Renal cortical epithelial cell (primary cell): ENCODE measurements at places on chromosomes 2 and 18. TPM values are rescaled to one million over a fixed set of nuclear protein-coding genes. Genes with fewer than 3 reads are reported as not detected.

- peak; percentile 94 for DNase-seq
Measured at GRCh38 chr2:122390406-122390805, 635.0 kb downstream of the TSN start.

GRCh38 chr18:40935423-40935822, 1019.6 kb upstream of the PIK3C3 start:
- DNase-seq = peak; percentile 19

DNA sequence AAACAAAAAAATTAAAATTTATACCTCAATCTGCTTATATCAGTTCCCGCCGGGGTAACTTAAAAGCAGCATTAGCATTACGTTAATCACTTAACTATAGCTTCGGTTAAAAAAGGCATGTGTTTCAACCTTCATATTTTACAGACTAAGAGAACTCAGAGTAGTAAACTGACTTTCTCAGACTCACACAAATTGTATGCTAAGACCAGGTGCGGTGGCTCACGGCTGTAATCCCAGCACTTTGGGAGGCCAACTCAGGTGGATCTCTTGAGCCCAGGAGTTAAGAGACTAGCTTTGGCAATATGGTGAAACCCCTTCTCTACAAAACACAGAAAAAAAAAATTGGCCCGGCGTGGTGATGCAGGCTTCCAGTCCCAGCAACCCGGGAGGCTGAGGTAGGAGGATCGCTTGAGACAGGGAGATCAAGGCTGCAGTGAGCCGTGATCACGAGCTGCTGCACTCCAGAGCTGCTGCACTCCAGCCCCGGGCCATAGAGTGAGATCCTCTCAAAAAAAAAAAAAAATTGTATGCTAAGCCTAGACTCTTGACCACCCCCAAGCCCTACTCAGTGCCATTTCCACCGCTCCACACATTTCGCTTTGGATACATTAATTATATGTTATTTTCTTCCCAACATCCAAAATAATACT, 2.4 kb downstream of the HNRNPLL start:
- DNase-seq = no peak

Gene SMYD1
- not detected in 2 replicates for total RNA-seq

GRCh38 chr2:190759749-190760213, 110.9 kb downstream of the NAB1 start:
- DNase-seq = peak; percentile 97

DNA sequence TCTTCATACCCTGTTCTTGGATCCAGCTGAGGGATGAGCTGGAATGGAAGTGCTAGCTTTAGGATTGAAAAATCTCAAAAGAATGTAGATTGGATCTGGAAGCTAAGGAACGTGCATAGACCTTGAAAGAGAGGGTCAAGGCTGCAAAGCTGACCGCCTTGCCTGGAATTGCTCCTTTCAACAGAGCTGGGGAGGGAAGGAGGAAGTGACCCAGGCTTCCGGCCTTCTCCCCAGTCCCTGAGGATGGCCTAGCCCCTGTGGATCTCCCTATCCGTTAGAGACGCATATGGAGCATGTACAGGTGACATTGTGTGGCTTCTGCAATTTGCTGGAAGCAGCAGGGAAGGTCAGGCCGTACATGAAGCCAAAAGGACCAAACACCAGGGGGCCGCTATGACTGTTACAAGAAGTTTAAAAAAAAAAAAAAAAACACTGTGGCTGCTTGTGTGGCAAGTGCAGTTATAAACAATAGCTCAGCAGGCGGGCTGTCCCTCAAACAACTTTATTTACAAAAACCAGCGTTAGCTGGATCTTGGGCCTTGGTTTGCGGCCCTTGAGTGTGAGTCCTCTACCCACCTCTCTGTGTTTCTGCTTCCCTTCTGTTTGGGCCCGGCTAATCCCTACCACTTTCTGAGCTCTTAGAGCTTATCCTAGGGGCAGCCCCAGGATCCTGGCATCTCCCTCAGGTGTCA, 227.6 kb downstream of the SEPTIN10 start:
- no peak for DNase-seq

GRCh38 chr2:105849431-105850179, 104.9 kb downstream of the NCK2 start:
- no peak for DNase-seq

Gene PSMG2
- 52.8 and 111 TPM in 2 replicates for total RNA-seq

GRCh38 chr2:185374878-185375277, 363.7 kb upstream of the FSIP2 start:
- DNase-seq = peak; percentile 77

Gene RGPD5
- total RNA-seq = 13.0 and 40.7 TPM in 2 replicates

GRCh38 chr2:120294008-120294340, 41.3 kb downstream of the RALB start:
- DNase-seq = no peak

Gene OSR1
- 0.17 and 0.80 TPM in 2 replicates for total RNA-seq

Gene PRSS56
- total RNA-seq = not detected in 2 replicates

- no peak for DNase-seq
Measured at GRCh38 chr2:96869822-96870625, at the start of gene SEMA4C. Gene SEMA4C (minus strand): TSS chr2:96870080. CDS start chr2:96867886, 2,194 bp downstream.

- DNase-seq = no peak
Measured at GRCh38 chr2:127566576-127566975, 31.1 kb downstream of the MYO7B start.

DNA sequence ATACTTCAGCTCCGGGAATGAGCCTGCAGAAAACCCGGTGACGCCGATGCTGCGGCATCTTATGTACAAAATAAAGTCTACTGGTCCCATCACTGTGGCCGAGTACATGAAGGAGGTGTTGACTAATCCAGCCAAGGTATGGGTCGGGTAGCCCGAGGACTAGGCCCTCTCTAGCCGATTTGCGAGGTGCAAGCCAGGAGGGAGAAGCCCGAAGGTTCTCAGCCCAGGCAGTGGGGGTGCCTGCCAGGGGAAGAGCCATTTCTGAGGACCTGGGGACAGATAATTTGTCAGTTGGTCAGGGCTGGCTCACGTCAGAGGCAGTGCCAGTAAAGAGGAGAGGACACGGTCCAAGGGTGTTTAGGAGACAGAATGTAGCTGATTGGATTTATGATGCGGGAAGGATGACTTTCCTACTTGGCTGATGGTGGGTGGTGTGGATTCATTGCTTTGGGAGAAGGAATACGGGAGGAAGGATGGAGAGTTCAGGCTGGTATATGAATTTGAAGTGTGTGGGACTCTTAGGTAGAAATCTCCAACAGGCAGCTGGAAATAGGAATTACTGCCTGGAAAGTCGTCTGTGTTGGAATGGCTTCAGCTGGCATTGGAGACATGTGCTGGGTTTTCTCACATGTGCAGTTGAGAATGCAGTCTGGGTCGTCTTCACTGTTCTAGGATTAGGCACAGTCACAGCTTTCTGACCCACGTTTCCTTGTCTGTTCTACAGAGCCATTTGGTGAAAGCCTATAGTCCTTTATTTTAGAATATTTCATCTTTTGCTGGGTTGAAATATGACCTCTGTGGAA, 874 bp downstream of the NDUFAF7 start:
- peak; percentile 35 for DNase-seq

DNA sequence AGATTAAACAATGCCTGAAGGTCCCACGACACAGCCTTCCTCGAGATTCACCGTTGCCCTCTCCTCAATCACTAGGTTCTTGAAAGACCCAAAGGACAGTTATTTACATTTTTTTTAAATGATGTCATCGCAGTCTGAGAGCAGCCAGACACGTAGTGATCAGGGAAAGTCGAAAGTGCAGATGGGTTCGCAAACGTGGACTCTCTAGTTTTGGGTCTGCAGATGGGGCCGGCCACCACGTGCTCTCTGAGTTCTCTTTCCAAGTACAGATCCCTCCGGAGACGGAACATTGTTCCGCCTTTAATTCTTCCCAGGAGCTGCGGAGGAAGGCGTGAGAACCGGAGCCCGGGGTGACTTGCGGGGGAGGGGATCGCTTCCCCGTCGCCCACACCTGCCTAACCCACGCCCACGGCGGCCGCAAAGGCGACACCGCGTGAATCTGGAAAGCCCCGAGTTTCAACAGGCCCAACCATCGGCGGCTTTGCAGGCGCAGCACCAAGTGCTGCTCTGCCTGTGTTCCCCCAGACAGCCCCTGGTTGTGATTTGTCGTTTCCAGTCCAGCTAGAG, 54.3 kb downstream of the PKDCC start:
- peak; percentile 84 for DNase-seq

Gene TEKT4
- 0.10 TPM in 1 of 2 replicates, not detected in the other for total RNA-seq
